ENCODE measurements at places on chromosomes 2 and 18.

DNA sequence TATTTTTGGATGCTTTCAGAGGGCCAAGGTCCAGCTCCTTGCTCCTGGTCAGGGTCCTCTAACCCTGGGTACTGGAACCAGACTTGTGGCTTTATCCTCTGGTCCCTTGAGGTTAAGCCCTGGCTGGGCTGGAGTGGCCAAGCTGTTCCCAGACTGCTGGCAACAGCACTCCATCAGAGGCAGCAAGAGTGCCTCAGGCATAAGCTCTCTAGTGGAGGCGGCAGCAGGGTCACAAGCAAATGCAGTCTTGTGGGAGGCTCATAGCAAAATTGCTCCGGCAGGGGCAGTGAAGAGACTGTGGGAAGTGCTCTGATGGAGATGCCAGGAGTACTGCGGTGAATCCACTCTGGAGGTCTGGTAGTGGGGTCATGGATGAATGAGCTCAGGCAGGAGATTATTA is 128.9 kb upstream of the OTOS start:
- no peak for DNase-seq

GRCh38 chr2:133448195-133448594 is 120.1 kb downstream of the NCKAP5 start:
- no peak for DNase-seq

- no peak for DNase-seq
Observed at GRCh38 chr2:9844576-9844975, 1.3 kb downstream of the TAF1B start.

- no peak for DNase-seq
Observed at GRCh38 chr2:112483831-112484230, 1.9 kb downstream of the TTL start.

GRCh38 chr2:232292395-232293154 is 86.0 kb upstream of the ALPP start:
- peak; percentile 80 for DNase-seq

- DNase-seq: no peak
Observed at GRCh38 chr2:43044093-43044681, 182.2 kb downstream of the ZFP36L2 start.

DNA sequence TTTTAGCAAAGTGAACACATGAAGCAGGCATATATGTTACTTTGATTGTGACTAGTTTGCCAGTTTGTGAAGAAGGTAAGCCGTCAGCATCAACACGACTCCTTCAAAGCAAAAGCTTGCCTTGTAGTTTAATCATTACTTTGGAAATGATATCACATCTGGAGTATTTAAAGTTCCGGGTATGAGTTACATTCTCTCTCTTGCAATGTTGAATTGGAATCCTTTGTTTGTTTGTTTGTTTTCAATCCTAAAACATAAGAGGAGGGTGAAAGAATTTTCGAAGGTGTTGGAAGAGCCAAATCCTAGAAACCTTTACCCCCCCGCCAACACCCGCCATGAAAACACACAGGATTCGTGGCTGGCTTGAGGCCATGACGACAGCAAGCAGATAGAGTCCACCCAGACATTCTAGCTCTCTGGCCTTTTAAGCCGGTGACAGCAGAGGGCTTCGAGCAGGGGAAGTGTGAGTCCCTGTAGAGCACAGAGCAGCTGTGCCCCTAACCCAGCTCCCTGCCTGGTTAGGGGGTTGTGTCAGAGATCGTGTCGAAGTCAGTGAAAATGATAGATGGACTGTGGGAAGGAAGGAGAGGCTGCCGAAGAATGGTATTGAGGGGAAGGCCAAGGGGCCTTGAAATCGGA is 103.8 kb upstream of the SMIM21 start:
- peak; percentile 24 for DNase-seq

GRCh38 chr2:94877129-94877528 is 5.9 kb downstream of the TEKT4 start:
- DNase-seq: no peak
